ENCODE measurements at places on chromosomes 12 and 14.

GRCh38 chr12:122111089-122111641 is 32.6 kb downstream of the MLXIP start:
- H3K36me3 ChIP-seq, result peaks cover 9% of the 10 kb centered on the region
- no peak for DNase-seq
- H3K27me3 ChIP-seq, result no peaks in the 10 kb centered on the region

DNA sequence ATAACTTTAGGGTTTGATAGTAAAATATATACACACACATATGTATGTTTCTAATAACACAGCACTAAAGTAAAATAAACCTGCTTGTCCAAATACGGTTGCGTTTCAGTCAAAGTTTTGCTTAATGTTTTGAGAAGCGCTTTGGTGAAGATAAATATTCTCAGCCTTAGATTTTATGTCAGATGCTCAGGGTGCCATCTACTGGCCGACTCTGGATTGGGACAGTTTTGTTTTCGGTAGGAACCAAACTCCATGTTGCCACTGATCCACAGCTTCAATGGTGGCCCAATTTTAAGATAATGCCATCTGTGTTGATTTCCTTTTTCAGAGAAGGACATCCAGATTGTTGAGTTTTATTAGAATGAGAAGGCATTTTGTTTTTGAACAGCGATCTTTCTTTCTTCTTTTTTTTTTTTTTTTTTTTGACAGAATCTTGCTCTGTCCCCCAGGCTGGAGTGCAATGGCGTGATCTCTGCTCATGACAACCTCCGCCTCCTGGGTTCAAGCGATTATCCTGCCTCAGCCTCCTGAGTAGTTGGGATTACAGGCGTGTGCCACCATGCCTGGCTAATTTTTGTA is 43.1 kb downstream of the LLPH start:
- H3K4me1 ChIP-seq, result no peaks in the 10 kb centered on the region
- DNase-seq, result peak; percentile 20
- H3K27me3 ChIP-seq, result peaks cover 17% of the 10 kb centered on the region
- no peak overlapping the region for H3K27ac ChIP-seq
- no peaks in the 10 kb centered on the region for H3K36me3 ChIP-seq

GRCh38 chr12:26711072-26711471 is 121.9 kb downstream of the ITPR2 start:
- no peak overlapping the region for H3K27ac ChIP-seq
- H3K27me3 ChIP-seq, result no peaks in the 10 kb centered on the region
- H3K36me3 ChIP-seq, result peaks cover 12% of the 10 kb centered on the region
- peaks cover 4% of the 10 kb centered on the region for H3K4me1 ChIP-seq
- H3K4me3 ChIP-seq, result no peak overlapping the region

GRCh38 chr12:132529906-132530305 is 40.0 kb downstream of the FBRSL1 start:
- no peak for DNase-seq
- H3K4me3 ChIP-seq, result no peak overlapping the region
- peaks cover 11% of the 10 kb centered on the region for H3K36me3 ChIP-seq

GRCh38 chr12:39892146-39892545 is 213.7 kb downstream of the SLC2A13 start:
- H3K27me3 ChIP-seq, result no peaks in the 10 kb centered on the region
- H3K36me3 ChIP-seq, result no peaks in the 10 kb centered on the region
- H3K4me3 ChIP-seq, result no peak overlapping the region
- no peaks in the 10 kb centered on the region for H3K4me1 ChIP-seq
- no peak overlapping the region for H3K27ac ChIP-seq
- DNase-seq, result no peak

GRCh38 chr14:89175881-89176799 is 240.9 kb downstream of the FOXN3 start:
- no peaks in the 10 kb centered on the region for H3K27me3 ChIP-seq
- peaks cover 18% of the 10 kb centered on the region for H3K4me1 ChIP-seq
- no peak overlapping the region for H3K27ac ChIP-seq
- DNase-seq, result no peak
- peaks cover 14% of the 10 kb centered on the region for H3K36me3 ChIP-seq
- H3K4me3 ChIP-seq, result no peak overlapping the region

DNA sequence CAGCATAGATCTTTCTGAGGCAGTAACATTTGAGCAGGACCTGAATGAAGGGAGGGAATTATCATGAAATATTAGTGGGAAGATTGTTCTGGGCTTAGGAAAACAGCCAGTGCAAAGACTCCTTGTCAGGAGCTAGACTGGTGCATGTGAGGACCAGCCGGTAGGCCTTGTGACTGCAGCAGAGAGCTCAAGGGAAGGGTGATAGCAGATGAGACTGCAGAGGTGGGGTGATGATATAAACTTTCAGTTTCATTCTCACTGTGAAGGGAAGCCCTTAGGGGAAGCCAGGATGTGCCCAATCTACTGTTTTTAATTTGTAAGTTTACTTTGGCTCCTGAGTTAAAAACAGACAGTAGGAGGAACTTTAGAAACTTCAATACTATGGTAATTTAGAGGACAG is 12.4 kb downstream of the IL22 start:
- H3K4me1 ChIP-seq, result peaks cover 16% of the 10 kb centered on the region
- H3K36me3 ChIP-seq, result no peaks in the 10 kb centered on the region

DNA sequence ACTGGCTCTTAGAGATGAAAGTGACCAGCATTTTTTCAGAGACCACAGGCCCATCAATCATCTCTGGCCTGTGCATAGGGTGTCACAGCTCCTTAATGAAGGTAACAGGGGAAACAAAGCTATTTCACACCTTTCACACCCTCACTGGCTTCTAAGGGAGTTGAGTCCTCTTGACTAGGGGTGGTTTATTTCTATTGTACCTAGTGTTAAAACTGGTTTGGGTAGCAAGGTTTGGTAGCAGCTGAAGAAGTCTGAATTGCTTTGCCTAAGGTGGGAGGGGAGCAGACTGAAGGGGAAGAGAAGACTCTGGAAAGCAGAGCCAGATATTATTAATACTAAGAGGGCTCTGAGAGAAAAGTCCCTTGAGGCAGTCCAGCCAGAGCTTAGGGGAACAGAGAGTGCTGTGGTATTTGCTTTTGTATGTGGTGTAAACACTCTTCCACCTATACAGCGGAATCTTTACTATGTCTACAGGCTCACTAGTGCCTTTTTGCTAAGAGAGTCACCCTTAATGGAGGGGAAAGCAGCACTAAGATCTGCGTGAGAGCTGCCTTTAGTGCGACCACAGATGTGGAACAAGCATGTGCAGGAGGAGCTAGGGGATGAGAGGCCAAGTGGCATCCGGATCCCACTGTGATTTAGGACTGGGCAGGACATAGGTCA is 95.8 kb downstream of the STXBP6 start:
- H3K27ac ChIP-seq, result no peak overlapping the region
- H3K36me3 ChIP-seq, result no peaks in the 10 kb centered on the region
- H3K27me3 ChIP-seq, result peaks cover 32% of the 10 kb centered on the region
- no peak for DNase-seq
- no peaks in the 10 kb centered on the region for H3K4me1 ChIP-seq
- H3K4me3 ChIP-seq, result no peak overlapping the region

- no peak for DNase-seq
- H3K36me3 ChIP-seq, result no peaks in the 10 kb centered on the region
- H3K4me1 ChIP-seq, result no peaks in the 10 kb centered on the region
- no peak overlapping the region for H3K4me3 ChIP-seq
Measured at GRCh38 chr12:99311373-99311772, 336.2 kb upstream of the GARIN6 start.

GRCh38 chr12:100329800-100330199 is 27.1 kb upstream of the SLC17A8 start:
- H3K4me1 ChIP-seq, result no peaks in the 10 kb centered on the region
- no peaks in the 10 kb centered on the region for H3K27me3 ChIP-seq
- no peak for DNase-seq
- no peak overlapping the region for H3K4me3 ChIP-seq

GRCh38 chr14:71286126-71286525 is 378.9 kb downstream of the PCNX1 start:
- H3K27ac ChIP-seq, result no peak overlapping the region
- H3K4me3 ChIP-seq, result no peak overlapping the region
- DNase-seq, result no peak
- no peaks in the 10 kb centered on the region for H3K27me3 ChIP-seq
- peaks cover 2% of the 10 kb centered on the region for H3K36me3 ChIP-seq
- H3K4me1 ChIP-seq, result peaks cover 7% of the 10 kb centered on the region

- H3K4me3 ChIP-seq, result peak overlapping the region; percentile 30
- peaks cover 35% of the 10 kb centered on the region for H3K4me1 ChIP-seq
- peaks cover 5% of the 10 kb centered on the region for H3K36me3 ChIP-seq
- peak overlapping the region; percentile 42 for H3K27ac ChIP-seq
- H3K27me3 ChIP-seq, result no peaks in the 10 kb centered on the region
Measured at GRCh38 chr12:100127766-100128511, 14.7 kb downstream of the BLTP3B start.

GRCh38 chr12:3004655-3005565 is 45.7 kb downstream of the TEAD4 start:
- H3K4me3 ChIP-seq, result no peak overlapping the region
- no peak overlapping the region for H3K27ac ChIP-seq
- no peak for DNase-seq
- peaks cover 42% of the 10 kb centered on the region for H3K27me3 ChIP-seq

GRCh38 chr12:94507455-94507854 is 47.8 kb upstream of the CEP83 start:
- no peaks in the 10 kb centered on the region for H3K27me3 ChIP-seq
- no peak for DNase-seq
- H3K36me3 ChIP-seq, result no peaks in the 10 kb centered on the region
- no peak overlapping the region for H3K4me3 ChIP-seq
- no peaks in the 10 kb centered on the region for H3K4me1 ChIP-seq

- H3K36me3 ChIP-seq, result peaks cover 49% of the 10 kb centered on the region
- peak overlapping the region; percentile 53 for H3K27ac ChIP-seq
- H3K4me1 ChIP-seq, result peaks cover 31% of the 10 kb centered on the region
- no peak for DNase-seq
Measured at GRCh38 chr14:35305633-35306032, 13.5 kb downstream of the PSMA6 start.

GRCh38 chr12:26241080-26241479 is 45.7 kb downstream of the SSPN start:
- no peak for DNase-seq
- H3K4me1 ChIP-seq, result no peaks in the 10 kb centered on the region
- no peaks in the 10 kb centered on the region for H3K36me3 ChIP-seq
- H3K27ac ChIP-seq, result no peak overlapping the region

- peaks cover 16% of the 10 kb centered on the region for H3K4me1 ChIP-seq
- H3K27ac ChIP-seq, result peak overlapping the region; percentile 99
- H3K4me3 ChIP-seq, result peak overlapping the region; percentile 98
Measured at GRCh38 chr12:131711551-131712205, 788 bp downstream of the SFSWAP start.
